ENCODE measurements at places on chromosomes 1 and 21.
A peak's percentile ranks its signal among the peaks of the same experiment; 100 is the strongest.

- no peak for DNase-seq
Measured at GRCh38 chr1:116404699-116405098, 31.7 kb downstream of the ATP1A1 start.

- no peak for DNase-seq
Measured at GRCh38 chr21:44539991-44540666, at the start of gene KRTAP10-1. Gene KRTAP10-1, minus strand, starts transcription at chr21:44540195. Its CDS starts 45 bp downstream, at chr21:44540150.

DNA sequence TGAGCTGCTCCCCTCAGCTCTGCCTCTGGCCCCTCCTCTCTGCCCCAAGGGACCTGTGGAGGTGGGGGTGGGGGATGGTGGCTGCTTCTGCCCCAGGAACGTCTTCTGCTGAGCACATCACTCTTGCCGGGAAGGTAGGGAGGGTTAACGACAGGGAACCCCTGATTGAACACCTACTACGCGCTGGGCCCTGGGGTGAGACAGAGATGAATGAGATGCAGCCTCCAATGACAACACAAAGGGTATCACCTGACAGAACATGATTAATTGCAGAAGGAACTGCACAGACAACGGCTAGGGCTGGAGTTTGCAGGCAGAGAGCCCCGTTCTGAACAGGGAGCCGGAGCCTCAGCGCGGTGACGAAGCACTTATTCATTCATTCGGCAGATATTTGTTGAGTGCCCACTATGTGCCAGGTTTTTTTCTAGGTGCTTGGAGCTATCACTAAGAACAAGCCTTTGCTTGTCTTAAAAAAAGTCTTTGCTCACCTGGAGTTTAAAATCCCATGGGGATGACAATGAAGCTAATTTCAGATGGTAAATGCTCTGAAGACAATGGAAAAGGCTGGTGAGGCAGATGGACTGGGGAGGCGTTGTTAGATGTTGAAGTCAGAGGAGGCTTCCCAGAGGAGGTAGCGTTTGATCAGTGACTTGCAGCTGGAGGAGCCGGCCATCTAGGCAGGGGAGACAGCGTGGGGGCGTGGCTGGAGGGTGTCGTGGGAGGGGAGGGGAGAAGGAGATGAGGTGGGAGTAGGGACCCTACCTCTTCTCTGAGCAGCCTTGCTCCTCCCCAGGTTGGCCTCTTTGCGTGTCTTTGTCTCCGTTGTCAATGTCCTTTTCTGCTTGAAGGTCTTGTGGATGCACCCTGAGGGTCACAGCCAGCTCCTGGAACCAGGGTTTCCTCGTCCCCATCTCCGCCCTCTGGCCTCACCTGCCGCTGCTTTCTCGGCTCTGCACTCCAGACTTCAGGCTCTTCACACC, 103.1 kb upstream of the CSF3R start:
- DNase-seq = no peak

GRCh38 chr1:7811476-7811875, 27.4 kb downstream of the PER3 start:
- DNase-seq = peak; percentile 20

- no peak for DNase-seq
Measured at GRCh38 chr1:64013395-64013794, 190.0 kb upstream of the UBE2U start.

DNA sequence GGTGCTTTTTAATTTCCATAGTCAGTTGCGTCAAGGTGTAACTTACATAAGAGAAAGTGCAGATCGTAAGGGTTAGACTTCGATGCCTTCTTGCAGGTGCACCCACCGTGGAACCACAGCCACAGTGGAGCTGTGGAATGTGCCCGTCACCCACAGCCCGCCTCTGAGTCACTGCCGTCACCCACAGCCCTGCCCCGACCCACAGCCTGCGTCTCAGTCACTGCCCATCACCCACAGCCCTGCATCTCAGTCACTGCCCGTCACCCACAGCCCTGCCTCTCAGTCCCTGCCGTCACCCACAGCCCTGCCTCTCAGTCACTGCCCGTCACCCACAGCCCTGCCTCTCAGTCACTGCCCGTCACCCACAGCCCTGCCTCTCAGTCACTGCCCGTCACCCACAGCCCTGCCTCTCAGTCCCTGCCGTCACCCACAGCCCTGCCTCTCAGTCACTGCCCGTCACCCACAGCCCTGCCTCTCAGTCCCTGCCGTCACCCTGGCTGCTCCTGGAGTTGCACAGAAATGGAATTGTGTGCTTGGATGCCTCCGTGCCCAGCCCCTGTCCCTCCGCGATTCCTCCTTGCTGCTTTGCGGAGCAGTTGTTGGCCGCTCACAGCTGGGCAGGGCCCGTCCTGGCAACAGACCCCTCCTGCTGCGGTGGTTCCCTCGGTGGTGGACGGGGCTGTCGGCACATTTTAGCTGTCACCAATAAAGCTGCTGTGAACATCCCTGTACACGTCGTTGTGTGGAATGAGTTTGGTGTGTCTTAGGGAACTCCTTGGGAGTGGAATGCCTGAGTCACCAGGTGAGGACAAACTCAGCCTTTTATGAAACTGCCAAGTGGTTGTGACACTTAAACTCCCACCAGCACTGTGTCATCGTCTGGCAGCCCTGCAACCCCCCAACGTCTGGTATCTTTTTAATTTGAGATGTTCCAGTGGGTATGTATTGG, 44.9 kb upstream of the COL6A2 start:
- no peak for DNase-seq

DNA sequence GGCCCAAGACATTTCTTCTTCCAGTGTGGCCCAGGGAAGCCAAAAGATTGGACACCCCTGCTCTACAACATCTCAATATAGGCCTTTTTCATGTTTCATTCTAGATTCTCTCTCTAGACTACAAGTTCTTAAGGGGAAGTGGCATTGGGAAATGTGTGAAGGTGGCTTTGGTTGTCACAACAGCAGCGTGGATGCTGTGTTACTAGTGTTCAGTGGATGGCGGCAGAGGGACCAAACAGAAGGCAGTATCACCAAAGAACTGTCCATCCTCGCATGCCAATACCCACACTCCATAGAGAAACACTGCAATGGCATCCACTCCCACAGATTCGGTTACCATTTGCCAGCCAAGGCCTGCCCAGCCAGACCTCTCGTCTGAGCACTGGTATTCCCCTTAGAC, 24.3 kb upstream of the IFNAR2 start:
- peak; percentile 89 for DNase-seq

- peak; percentile 42 for DNase-seq
Measured at GRCh38 chr1:160731990-160732389, 7.1 kb upstream of the SLAMF7 start.

DNA sequence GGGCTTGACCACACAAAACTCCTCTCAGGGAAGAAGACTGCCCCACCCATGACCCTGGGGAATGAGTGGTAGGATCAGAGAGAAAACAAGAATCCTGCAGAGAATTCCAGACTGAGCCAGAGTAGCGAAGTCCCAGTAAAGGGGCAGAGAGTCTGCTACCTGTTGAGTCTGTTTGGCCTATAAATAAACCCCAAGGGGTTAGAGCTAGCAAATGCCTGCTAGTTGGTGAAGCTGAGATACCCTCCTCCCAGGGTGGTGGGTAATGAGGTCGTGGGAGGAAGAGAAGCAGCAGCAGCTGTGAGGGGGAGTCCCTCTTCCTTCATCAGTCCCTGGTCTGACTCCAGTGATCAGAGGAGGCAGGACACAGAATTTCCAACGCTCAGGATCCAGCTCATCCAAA, 2.5 kb downstream of the TRAF3IP3 start:
- no peak for DNase-seq

- DNase-seq = no peak
Measured at GRCh38 chr1:156903328-156904091, 10.0 kb downstream of the PEAR1 start.

DNA sequence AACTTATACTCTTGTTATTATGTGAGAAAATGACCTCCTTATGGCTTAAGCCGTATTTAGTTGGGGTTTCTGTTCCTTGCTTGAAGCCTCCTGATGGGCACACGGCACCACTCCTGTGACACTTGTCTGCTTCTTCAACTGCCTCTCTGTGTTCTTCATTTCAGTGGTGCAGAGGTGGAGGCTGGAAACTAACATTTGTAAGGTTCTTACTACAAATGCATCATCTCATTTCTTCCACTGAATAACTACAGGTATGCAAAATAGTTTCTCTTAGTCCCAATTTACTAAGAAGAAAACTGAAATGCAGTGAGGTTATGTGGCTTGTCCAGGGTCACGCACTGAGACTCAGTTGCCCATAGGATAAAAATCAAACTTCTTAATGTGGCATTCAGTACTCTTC, 23.6 kb upstream of the ZNF362 start:
- no peak for DNase-seq

DNA sequence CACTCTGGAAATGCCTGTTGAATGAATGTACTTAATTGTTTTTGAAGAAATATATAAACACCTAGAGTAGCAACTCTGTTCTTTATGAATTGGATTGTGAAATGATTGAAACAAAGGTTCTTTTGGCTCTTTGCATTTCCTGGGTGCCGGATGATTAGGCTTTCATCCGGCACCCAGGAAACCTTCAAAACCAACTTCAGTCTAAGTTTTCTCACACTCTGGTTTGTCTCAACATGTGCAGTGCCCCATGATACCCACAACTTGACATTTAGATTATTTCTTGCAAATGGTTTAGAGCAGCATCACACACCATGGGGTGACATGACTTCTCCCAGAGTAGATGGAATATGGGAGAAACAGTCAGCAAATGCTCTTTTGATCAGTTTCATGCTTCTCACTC, 354.9 kb downstream of the BARHL2 start:
- DNase-seq = no peak

GRCh38 chr1:44650159-44650831, 24.0 kb downstream of the TMEM53 start:
- no peak for DNase-seq

- DNase-seq = no peak
Measured at GRCh38 chr1:106465666-106466065, 590.8 kb upstream of the PRMT6 start.

DNA sequence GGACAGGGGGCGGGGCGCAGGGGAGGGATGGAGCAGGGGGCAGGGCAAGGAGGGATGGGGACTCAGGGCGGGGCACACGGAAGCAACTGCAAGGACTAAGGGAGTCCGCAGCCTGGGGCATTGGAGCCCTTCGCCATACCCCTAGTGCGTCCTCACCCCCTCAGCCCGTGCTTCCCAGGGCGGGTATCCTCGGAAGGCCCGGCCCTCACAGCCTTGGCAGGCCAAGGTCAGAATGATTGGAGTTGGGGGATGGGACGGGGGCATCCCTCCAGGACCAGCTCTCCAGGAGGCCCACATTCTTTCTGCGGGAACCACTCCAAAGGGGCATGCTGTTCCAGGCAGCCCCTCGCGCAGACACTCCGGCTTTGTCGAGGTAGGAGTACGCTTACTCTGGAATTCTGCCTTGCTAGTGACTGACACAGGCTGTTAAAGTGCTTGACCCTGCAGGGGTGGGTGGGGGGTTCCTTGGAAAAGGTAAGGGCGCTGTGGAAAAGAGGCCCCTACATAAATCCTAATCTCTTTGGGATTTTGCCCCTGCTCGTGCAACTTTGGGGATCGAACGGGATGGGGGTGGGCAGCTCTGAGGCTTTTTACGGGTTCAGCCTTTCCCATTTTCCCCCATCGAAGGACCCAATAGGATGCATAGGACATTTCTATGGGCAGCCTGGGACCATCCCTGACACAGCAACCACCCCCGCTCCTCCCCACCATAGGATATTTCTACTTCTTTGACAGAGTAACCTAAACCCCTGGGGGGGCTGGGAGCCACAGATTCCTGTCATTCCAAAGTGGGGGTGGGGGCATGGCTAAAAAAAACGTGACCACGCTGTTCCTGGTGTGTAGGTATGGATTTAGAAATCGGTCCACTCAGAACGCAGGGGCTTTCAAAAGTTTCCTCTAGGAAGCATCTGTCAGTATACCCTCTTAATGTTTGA, 738 bp upstream of the TRIM11 start:
- no peak for DNase-seq

- peak; percentile 47 for DNase-seq
Measured at GRCh38 chr1:150010393-150011115, at the start of gene OTUD7B. Gene OTUD7B, minus strand, starts transcription at chr1:150010726. Its CDS starts 33,216 bp downstream, at chr1:149977510.

- no peak for DNase-seq
Measured at GRCh38 chr1:236039740-236040685, 24.9 kb downstream of the NID1 start.

DNA sequence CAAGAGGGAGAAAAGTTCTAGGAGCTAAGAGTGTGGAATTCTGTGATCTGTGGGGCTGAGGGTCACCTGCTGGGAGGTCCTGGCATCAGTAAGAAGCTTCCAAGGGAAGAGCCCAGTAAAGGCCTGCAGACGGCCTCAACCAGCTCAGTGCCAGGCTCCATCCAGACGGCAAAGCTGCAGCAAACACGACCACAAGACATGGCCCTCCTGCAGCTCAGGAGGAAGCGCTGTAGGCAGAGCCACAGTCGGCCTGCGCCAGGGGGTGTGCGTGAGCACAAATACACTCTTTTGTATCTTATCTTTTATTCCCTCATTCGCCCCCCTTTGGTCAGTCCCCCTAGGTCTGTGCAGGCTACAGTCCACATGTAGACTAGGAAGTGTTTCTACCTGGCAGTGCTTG, 13.4 kb downstream of the C1orf174 start:
- no peak for DNase-seq
